SW480 (cell line): ENCODE measurements at places on chromosomes 16 and 17.

DNA sequence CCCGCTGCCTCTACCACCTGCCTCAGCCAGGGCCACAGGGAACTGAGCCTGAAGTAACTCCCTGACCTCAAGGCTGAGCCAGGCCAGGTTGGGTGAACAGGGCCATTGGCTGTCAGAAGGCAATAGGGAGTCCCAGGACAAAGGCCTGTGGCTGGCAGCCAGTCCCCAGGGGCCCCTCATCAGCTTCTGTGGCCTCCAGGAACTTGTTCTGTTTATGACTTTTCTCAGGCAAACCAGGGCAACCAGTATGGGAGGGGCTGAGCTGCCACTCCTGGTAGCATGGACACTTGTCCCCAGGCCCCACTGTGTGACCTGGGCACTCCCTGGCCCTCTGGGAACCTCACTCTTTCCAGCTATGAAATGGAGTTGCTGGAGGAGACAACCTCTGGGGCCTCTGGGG, 40.1 kb downstream of the CPNE2 start:
- DNase-seq, result no peak

GRCh38 chr16:7351610-7352510, 19.2 kb downstream of the RBFOX1 start:
- DNase-seq, result no peak

GRCh38 chr17:57665128-57665527, 80.0 kb downstream of the CCDC182 start:
- no peak for DNase-seq

DNA sequence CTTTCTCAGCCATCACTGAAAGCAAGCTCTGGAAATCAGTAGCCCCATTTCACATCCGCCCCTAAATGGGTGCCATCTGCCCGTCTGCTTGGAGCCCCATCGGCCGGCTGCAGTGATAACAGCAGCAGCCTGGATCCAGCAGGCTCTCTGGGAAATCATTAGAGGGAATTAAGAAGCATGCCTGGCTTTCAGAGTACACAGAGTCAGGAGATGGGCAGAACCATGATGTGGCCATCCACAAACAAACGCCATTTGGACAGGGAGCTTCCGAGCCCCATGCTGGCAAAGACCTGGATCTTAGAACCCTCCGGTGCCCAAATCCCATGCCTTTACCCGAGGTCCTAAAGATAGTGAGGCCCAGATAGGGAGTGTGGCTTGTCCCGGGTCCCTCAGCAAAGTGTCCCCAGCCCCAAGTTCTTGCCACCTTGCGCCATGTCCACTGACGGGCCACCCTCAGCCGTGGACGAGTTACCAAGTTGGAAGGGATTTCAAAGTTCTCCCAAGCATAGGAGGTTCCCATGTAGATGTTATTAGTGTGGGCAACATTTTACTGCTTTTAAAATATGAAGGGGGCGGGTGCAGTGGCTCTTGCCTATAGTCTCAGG, 1.0 kb upstream of the LITAF start:
- DNase-seq, result no peak

DNA sequence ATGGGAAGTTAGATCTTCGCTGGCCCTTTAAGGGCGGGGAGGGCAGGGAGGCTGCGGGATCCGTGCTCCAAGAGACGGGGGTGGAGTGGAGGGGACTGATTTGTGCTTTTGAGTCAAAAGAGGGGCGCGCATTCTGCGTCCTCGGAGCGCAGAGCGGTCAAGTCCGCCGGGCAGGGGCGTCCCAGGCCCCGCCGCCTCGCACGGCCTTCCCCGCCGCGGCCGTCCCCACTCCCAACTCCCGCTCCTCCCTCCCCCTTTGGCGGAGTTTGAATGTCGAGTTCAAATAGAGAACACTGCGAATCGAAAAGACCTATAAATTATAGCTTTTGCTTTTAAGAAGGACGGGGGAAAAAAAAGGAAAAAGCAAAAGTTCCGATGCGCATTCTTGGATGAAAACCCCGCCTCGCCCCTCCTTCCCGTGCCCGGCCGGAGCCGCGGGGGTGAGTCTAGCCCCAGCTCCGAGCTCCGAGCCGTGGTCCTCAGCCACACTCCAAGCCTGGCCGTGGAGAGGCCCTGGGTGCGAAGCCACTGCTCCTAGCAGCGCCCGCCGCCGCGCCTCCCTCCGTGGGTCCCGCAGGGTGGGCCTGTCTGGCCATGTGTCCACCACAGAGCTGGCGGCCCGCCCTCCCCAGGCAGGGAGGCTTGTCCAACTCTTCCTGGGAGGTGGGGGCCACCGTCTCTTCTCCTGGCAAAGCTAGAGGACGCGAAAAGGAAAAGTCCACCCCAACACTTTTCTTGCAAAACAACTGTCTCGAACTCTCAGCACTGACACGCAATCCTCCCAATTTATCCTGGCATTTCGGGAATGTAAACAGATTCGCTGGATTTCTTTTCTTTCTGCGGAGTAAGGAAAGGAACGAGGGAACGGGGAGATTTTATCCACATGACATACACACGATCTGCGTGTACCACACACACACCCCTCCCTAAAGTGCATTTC, 3.6 kb downstream of the CBX8 start:
- DNase-seq, result no peak
